ENCODE measurements at places on chromosomes 3 and 15.
A peak's percentile ranks its signal among the peaks of the same experiment; 100 is the strongest.

GRCh38 chr3:63308072-63308471, 30.0 kb downstream of the SYNPR start:
- no peak for DNase-seq

DNA sequence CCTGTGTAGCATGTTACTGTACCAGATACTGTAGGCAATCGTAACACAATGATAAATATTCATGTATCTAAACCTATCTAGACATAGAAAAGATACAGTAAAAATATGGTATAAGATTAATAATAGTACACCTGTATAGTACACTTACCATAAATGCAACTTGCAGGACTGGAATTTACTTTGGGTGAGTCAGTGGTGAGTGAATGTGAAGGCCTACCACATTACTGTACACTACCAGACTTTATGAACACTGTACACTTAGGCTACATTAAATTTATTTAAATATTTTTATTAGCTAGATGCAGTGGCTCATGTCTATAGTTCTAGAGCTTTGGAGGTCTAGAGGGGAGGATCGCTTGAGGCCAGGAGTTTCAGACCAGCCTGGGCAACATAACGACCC, 186.6 kb upstream of the ROPN1 start:
- DNase-seq = no peak

GRCh38 chr3:127287840-127288239, at the start of gene PRR20G:
TSS of gene PRR20G (minus strand) at chr3:127288046. CDS start at chr3:127287365, 681 bp downstream.
- no peak for DNase-seq

DNA sequence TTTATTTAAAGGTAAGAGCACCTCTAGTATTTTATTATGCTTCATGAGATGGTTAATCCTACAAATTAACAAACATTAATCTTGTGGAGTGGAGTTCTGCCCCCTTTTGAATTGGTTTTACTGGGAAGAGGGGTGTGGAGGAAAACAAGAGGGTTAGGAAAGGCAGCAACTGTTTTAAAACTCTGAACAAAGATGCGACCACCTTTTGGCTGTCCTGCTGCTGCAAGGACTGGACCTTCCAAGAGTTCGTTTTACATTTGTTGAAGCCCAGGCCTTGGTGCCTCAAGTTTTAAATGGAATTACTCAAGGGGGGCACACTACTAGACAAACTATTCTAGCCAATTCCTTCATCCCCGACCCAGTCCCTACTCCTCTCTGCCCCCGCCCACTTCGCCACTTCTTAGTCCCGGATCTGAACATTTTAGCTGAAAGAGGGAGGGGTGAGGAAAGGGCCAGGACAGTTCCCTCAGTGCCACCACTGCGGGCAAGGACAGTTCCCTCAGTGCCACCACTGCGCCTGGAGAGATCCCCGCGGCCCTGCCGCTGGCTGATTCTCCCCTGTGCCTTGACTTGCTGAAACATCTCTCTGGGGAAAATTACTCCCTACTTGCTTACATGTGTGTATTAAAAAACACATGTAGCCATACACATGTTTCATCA, 11.2 kb downstream of the SOX2 start:
- no peak for DNase-seq

DNA sequence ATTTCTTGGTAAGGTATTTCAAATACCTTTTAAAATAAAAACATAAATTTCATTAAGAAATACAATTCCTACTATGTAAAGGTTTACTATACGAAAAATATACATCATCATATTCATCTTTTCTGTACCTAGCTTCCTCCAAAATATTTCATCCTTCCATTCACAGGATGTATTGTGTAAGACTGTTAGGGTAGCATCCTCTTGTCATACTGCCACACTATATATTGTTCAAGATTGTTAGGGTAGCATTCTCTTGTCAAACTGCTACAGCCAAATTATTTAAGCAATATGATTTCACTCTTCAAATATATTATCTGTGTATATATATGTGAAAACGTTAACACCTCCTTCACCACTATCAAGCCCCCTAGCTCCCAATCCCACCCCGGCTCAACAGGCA, 3.5 kb downstream of the RPL22L1 start:
- no peak for DNase-seq

- peak; percentile 46 for DNase-seq
Observed at GRCh38 chr3:187750006-187750512, 4.8 kb upstream of the BCL6 start.

- DNase-seq = peak; percentile 98
Observed at GRCh38 chr3:111978583-111979433, at the start of gene ABHD10. TSS of gene ABHD10 (plus strand) at chr3:111979026. CDS start at chr3:111979062, 36 bp downstream.

DNA sequence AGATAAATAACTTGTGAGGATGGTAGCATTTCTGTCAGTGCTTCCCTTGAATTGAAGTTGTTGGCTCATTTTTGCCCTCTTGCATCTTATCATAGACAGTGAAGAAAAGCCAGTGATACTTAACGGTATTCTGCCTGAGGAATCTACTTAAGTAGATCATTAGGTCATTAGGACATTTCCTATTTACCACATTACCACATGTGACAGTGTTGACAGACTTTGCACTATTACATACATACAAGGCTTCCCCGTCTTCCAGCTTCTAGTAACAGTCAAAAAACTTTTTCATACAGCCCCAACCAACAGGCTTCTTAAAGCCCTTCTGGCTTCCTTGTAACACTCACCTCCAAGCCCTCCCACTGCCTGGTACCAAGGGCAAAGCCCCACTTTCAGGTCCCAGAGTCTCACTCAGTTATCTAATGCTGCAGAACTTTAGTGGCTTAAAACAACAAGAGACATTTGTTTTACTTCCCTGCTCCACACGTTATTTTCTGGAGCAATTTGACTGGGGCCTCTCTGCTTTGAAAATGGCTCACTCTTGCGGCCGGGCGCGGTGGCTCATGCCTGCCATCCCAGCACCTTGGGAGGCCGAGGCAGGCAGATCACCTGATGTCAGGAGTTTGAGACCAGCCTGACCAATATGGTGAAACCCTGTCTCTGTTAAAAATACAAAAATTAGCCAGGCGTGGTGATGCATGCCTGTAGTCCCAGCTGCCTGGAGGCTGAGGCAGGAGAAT, 40.0 kb downstream of the ASB7 start:
- no peak for DNase-seq

DNA sequence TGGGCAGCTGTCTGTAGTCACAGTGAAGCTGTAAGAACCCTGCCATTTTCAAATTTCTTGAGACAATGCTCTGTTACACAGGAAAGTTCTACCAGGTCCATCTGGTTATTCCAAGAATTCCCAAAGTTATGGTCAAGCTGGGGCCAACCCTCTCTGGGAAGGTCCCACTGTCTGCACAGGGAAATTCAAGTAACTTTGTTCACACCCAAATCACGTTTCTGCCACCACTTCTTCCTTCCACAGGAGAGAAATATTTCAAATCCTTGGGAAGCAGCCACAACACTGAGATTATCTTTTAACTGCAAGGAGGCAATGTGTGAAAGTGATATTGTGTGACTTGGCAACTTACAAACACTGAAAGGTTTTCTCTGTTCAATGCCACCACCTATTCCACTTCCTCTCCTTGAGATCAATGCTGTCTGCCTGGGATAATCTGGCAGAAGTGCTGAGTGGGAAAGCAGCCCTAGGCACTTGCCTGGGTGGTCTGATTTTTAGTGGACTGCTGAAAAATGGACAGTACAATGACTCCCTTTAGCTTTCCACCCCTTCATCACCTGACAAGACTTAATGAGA, 5.6 kb downstream of the SCAMP2 start:
- no peak for DNase-seq

DNA sequence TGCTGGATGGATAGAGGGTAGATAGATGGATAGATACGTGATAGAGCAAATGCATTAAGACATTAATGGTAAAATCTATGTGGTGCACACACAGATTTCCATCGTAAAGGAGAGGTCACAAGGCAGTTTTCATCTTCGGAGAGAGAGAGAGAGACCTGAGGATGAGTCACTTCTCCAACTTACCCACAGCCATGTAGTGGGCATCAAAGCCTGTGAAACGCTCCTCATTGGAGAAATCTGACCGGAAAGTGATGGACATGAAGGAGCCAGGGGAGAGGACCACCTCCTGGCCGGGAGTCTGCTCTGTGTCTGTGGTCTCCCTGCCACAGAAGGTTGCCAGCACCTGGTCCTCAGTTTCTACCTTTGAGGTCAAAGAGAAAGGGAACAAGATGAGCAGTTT, 29.2 kb downstream of the MASP1 start:
- no peak for DNase-seq

DNA sequence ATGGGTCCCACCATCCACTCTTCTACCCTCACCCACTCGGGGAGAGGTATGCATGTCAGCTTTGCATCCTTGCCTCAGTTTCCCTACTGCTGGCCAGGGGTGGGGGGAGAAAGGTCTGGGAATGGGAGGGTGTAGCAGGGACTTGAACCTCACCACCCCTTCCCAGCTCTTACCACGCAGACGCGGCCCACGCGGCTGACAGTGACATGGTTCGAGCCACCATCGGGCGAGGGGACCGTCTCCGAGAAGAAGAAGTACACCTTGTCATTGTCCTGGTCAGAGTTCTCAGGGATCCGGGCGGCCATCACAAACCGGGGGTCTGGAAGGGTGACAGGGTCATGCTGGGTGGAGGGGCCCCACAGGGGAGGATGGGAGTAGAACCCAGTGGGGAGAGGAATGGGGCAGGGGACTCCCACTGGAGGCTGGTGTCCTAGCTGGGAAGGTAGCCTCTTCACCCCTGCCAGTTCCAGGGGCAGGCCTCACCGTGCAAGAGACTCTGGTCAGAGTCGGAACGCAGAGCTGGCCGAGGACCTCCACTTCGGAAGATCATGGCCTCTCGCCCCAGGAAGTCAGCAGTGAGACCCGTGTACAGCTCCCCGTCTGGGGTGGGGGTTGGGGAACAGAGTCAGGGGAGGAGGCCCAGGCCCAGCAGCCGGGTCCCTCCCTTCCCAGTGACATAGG, 3.7 kb downstream of the SEMA3G start:
- no peak for DNase-seq

GRCh38 chr3:195909644-195910498, 1.5 kb upstream of the TNK2 start:
- peak; percentile 83 for DNase-seq

DNA sequence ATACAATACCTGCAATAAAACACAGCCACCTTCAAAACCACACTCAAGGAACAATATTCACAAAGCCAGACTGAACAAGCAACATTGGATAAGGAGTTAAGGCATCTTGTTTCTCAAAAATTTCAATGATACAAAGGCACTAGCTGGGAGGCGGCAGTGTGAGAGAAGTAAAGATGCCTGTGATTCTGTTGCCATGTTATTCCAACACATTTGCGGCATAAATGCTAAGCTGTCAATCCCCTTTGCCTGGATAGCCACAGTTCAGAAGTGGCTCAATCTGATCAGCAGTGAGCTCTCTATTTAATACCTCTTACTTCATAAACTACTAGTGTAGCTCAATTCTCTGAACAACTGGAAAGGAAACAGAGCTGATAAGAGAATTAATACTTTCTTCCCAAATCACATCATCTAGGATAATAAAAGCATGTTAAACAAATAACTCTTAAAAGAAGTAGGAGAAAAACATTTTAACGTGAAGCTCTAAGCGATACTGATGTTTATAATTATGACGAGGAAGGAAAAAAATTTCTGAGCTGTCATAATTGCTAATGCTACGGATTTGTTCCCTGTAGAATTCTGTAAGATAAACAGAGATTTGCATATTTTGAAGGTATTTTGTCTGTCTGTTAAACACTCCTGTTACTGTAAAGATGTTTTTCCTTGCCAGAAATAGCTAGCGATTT, 358.4 kb downstream of the FOXP1 start:
- DNase-seq = no peak

- no peak for DNase-seq
Observed at GRCh38 chr15:41965441-41966413, 6.6 kb downstream of the EHD4 start.

DNA sequence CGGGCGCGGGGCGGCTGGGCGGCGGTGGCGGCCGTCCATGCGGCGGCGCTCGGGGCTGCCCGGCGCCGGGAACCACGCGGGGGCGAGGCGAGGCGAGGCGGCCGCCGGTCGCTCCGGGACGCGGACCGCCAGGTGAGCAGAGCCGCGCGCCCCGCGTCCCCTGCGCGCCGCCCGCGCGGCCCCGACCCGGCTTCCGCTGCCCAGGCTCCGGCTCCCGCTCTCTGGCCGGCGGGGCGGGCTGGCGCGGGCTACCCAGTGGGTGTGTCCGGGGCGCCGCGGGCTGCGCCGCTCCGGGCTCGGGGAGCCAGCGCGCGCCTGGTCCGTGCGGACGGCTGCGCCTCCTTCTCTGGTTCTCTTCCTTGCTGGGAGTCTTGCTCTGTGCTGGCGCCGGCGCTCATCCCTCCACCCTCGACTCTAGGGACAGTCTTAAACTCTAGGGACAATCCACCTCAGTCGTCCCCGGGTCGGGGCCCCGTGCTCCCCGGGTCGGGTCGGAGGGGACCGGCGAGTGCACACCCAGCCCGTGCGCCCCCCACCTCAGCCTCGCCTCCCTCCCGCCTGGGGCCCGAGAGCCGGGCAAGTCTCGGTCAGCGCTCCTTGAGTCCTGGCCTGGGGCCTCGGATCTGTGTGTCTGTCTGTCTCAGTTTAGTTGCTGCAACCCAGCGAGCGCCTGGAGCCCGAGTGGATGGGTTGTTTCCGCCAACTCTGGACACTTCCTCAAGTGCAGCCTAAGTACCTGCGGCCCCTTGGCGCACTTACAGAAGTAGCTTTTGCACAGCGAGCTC, 488 bp downstream of the THSD4 start:
- DNase-seq = peak; percentile 57

DNA sequence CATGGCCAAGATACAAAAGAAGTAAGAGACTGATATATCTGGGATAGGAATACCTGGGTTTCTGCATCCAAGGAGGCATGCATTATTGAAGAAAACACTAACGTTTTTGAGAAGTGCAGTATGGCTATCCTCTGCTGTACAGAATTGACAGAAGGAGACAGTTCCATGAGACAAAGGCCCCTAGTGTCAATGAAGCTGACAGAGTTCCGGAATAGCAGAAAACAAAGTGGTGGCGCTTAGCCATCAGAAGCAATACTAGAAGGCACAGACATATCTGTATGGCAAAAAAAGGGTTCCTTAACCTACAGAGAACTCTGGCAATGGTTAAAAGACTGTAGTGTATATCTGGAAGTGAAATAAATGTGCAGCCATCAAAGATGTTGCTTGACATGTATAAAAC, 77.8 kb downstream of the VGLL3 start:
- no peak for DNase-seq

GRCh38 chr15:77554306-77555080, 78.2 kb downstream of the LINGO1 start:
- no peak for DNase-seq

- DNase-seq = peak; percentile 68
Observed at GRCh38 chr3:9316881-9317361, 45.9 kb upstream of the THUMPD3 start.

GRCh38 chr3:63914312-63914711, 2.1 kb upstream of the SCAANT1 start:
- no peak for DNase-seq

Data from astrocyte of the spinal cord (primary cell).